ENCODE measurements at places on chromosomes 13 and 19.

DNA sequence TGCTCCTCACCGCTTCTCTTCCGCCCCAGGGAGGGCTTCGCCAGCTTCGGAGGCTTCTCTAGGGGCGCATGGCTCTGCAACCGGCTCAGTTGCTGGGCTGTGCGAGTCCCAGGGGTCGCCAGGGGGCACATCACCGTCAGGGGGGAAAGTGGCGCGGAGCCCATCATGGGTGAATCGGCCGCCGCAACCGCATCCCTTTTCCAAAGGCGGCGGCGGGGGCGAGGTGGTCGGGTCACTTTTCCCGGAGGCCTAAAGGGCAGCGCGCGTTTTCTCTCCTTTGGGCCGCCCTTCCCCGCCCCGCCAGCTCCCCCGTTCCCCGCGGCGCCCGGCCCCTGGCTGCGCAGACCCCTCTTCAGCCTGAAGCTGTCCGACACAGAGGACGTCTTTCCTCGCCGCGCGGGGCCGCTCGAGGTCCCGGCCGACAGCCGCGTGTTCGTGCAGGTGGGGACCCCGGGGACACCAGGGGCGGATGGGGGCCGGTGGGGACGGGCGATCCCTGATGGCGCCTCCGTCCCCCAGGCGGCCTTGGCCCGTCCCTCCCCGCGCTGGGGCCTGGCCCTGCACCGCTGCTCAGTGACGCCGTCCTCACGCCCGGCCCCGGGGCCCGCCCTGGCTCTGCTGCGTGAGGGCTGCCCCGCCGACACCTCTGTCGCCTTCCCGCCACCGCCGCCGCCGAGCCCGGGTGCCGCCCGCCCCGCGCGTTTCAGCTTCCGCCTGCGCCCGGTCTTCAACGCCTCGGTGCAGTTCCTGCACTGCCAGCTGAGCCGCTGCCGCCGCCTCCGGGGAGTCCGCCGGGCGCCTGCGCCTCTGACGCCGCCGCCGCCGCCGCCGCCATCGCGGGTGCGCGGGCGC lies 1.7 kb downstream of the TGFBR3L start:
- peak; percentile 74 for DNase-seq

DNA sequence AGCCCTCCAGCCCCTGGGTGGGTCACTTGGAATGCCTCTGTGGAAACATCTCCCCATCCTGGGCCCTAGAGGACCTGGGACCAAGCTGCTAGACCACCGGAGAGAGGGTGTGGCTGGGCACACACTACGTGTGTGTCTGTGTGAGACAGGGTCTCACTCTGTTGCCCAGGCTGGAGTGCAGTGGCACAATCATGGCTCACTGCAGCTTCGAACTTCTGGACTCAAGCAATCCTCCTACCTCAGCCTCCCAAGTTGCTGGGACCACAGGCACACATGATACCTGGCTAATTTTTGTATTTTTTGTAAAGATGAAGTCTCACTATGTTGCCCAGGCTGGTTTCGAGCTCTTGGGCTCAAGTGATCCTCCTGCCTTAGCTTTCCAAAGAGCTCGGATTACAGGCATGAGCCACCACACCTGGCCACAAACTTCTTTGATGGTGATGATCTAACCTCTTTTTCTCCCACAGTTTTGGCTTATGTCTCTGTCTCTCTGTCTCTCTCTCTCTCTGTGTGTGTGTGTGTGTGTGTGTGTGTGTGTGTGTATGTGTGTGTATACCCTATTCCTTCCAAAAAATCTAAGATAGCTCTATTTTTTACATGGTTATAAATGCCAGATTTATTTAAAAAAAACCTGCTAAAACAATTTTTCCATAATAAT lies 32.1 kb upstream of the SLC7A9 start:
- no peak for DNase-seq

DNA sequence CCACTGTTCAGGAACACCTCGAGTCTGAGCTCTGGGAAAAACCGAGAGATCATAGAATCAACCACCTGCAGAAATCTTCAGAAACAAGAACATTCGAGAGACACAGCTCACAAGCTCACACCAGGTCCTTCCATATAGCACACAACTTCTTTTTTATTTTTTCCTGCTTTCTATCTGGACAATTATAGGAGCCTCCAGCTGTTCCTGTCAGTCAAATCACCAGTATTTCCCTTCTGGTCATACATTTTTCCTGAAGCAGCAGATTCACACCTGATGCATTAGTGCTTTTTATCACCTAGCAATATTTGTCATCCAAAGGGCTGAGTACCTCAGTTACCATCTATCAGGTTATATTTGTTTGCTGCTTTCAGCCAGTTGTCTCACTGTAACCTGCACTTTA lies 323.5 kb downstream of the FOXO1 start:
- no peak for DNase-seq

- no peak for DNase-seq
Observed at GRCh38 chr19:52270266-52270885, 989 bp downstream of the ZNF766 start.

GRCh38 chr19:6481541-6482342 lies at the start of gene DENND1C:
TSS of gene DENND1C (minus strand) at chr19:6481787. CDS start at chr19:6481695, 92 bp downstream.
- DNase-seq = peak; percentile 83

DNA sequence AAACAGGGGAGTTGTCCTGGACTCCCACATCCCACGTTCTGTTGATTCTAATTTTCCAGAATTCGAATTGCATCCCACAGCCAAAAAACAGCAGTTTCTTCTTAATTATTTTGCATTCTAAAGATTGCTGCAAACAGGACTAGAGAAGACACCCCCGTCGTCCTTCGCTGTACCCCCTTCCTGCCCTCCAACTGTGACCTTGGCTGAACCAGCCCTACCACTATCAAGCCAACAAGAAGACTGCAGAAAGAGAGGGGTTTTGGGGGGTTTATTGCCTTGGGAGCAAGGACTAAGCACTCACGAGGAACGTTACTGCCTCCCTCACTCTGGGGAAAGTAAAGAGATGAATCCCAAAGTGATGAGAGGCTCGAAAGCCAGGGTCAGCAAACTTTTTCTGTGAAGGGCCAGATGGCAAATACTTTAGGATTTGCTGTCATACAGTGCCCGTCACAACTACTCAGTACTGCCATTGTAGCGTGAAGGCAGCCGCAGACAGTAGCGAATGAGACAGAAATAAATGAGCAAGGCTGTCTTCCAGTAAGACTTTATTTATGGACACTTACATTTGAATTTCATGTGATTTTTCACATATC lies 32.5 kb upstream of the KATNAL1 start:
- no peak for DNase-seq

- DNase-seq = no peak
Observed at GRCh38 chr19:49682274-49682673, 5.2 kb downstream of the PRMT1 start.

- no peak for DNase-seq
Observed at GRCh38 chr19:48683349-48683748, 10.5 kb upstream of the NTN5 start.

DNA sequence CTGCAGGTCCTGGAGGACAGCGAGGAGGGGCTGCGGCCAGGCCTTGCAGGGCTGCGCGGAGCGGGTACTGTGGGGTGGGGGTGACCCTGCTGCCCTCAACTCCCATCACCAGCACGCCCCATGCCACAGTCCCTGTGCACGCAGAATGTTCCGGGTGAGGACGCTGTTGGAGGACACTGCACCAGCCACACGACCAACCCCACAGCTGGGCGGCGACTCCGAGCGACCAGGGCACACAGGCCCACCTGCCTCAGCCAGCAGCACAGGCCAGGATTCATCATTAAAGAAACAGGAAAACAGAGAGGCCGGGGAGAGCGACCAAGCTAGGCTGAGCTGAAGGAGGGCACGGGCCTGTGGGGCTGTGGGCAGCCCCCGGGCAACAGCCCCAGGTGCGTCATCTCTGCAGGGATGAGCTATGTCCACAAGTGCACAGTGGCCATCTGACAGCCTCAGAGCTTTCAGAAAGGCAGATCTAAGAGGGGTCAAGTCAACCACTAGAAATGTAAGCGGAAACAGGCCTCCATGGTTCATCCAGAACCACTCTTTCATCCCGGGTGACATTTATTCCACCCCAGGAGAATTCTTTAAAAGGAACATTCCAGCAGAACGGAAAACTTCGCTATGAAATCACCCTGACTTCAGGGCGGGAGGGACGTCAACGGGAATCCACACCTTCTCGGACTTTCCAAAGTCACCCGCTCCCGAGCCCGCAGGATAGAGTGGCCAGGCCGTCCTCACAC lies 1.5 kb downstream of the GAS6 start:
- no peak for DNase-seq

- DNase-seq = no peak
Observed at GRCh38 chr19:29760752-29761502, 45.9 kb upstream of the C19orf12 start.

DNA sequence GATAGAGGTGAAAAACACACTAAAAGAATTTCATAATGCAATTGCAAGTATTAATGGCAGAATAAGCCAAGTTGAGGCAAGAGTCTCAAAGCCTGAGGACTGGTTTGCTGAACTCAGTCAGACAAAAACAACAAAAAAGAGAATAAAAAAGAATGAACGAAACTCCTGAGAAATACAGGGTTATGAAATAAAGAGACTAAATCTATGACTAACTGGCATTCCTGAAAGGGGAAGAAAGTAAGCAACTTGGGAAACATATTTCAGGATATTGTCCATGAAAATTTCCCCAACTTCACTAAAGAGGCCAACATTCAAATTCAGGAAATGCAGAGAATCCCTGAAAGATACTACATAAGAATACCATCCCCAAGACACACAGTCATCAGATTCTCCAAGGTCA lies 47.8 kb downstream of the UBL3 start:
- DNase-seq = no peak

DNA sequence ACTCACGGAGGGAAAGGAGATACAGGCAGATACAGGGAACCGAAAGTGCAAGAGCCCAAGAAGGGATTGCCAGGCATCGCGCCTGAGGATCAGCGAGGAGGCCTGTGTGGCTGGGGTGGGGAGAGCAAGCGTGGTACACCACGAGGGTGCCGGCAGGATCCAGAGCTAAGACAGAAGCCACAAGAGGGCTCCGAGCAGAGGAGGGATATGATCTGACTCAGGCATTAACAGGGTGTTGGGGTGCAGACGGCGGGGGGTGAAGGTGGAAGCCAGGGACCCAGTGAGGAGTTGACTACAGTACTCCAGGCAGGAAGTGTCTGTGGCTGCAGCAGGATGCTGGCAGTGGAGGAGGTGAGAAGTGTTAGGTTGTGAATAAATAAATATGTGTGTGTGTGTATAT lies 5.4 kb upstream of the PPP1R37 start:
- DNase-seq = peak; percentile 79

DNA sequence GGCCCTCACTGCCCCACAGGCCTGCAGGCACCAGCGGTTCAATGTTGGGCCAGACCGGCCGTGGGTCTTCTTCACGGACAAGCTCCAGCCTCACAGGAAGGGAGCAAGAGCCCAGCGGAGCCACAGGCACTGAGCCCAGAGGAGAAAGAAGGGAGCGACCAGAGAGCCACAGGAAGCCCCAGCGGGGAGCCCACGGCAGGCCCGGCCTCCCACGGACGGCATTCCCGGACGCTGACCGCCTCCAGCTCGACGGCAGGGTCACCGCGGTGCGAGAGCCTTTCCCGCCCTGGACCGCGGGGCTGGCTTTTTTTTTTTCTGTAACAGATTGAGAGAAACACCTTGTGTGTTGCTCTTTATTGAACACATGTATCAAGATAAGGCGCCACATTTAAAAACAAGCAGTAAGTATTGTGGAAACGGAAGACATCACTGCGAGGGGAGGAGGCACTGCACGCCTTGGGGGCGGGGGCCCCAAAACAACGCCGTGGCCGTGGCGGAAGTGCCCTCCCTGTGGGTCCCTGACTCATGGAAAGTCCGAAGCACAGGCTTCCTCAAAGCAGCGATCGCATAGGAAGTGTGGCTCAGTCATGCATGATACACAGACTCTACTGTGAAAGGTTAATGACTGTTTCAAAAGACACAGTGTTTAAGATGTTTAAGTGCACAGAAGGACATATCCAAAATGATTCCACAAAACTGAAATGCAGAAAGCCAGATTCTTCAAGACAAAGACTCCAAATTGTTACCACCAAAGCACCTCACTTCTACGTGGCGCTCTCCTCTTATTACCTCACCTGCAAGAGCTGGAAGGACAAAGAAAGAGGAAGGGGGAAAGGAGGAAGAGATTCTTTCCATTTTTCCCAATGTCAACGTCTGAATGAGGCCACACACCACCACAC lies 3.5 kb downstream of the RASA3 start:
- peak; percentile 93 for DNase-seq

GRCh38 chr13:113474179-113474578 lies 16.3 kb downstream of the DCUN1D2 start:
- DNase-seq = no peak

DNA sequence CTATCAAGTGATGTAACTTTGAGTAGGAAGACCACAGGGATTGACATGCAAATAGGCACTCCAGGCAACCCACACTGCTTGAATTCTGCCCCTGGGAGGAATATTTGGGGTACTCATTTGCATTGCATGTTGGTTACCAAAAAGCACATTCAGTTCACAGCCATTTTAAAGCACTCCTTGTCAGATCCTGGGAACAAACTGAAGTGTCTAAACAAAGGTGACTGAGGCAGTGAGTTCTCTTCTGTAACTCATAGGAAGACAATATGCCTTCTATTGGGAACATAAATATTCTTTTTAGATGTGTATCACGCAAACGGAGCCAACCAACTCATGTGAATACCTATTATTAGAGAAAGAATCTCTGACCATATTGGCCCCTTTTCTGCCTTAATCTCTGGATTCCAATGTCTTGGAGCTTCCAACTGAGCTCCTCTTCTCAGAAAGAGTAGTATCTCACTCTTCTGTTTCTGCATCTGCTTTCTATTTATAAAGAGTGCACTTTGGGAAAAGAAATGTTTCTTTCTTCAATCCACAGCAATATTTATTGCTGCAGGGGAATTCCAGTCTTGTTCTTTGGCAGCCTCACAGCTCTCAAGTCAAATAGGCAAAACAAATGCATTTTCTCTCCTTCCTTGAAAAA lies 125.7 kb upstream of the NBEA start:
- no peak for DNase-seq

GRCh38 chr19:22526661-22527272 lies 104.6 kb upstream of the ZNF98 start:
- no peak for DNase-seq

- DNase-seq = no peak
Observed at GRCh38 chr13:43019811-43020210, 3.6 kb upstream of the DNAJC15 start.

GRCh38 chr13:24747248-24748060 lies 16.5 kb upstream of the RNF17 start:
- peak; percentile 54 for DNase-seq

DNA sequence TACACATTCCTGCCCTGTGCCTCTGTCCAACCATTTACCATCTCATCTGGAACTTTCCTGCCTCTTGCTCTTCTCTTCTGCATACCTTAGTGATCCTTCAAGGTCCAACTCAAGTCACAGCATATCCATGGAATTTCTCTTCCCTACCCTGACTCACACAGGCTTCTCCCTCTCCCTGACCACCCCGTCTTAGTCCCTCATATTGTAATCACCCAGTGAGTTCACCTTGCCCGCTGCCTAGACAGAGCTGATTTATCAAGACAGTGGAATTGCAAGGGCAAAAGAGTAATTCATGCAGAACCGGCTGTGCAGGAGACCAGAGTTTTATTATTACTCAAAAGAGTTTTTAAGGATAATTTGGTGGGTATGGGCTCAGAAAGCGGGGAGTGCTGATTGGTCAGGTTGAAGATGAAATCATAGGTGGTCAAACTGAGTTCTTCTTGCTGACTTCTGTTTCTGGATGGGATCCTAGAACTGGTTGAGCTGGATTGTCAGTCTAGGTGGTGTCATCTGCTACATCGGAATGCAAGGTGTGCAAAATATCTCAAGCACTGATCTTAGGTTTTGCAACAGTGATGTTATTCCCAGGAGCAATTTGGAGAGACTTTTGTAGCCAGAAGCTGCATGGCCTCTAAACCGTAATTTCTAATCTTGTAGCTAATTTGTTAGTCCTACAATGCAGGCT lies 67.2 kb downstream of the HSPH1 start:
- DNase-seq = no peak

Data from activated CD4-positive, alpha-beta memory T cell treated with anti-CD3 and anti-CD28 coated beads, Interleukin-2, amount 10 ng/mL, durations not matched to agents 7 days and 5 days (primary cell).